ENCODE measurements at places on chromosomes 12 and 14.

DNA sequence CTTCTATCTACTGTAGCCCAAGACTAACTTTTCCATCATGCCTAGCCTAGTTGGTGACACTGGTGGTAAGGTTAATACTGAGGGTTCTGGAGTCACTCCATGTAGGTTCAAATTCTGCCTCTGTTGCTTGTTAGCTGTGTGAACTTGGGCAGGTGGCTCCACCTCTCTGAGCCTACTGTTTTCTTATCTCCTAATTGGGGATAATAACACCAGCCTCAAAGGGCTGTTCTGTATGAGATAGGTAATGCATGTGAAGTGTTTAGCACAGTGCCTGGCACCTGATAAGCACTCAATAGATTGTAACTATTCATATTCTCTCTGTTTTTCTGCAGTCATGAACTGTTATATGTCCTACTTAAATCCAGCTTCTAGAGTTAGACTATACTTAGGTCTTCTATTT lies 17.5 kb upstream of the SPPL3 start:
- no peak for DNase-seq

DNA sequence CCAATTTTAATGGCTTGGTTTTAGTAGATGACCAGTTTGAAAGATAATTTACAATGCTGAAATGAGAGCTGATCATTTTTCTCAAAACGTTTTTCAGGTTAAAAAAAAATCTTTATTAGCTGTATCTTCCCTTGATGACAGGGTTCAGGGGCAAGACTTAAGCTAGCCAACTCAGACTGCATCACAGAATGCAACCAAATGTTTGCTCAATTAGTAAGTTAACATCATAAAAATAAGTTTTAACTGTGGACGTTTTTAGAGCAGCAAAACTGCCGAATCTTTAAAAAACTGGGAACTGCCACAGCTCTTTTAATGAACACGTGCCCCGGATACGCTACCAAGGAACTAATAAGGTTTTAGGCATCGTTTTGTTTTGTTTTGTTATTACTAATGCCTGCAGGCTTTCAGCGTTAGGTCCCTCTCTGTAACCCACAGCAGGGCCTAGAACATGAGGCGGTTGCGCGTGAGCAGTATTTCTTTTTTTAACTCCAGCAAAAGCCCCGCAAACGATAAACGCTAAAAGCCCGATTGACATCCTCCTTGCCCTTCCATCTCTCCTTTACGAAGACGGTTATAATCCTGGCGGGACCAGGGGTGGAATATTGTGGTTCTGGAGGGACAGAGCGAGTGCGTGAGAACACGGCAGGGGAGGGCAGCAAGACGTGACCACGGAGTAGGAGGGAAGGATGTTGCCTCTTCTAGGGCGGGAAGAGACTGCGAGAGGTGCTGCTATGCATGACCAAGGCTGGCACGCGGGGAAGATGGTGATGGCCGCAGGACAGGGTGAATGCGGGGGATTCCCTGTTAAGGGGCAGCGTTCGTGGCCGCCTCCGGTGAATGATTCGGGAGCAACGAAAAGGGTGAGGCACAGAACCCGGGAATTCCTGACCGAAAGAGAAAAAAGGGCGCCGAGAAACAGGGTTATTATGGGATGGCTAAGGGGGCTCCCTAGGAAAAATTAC lies 652 bp downstream of the SUPT16H start:
- DNase-seq, result peak; percentile 8

DNA sequence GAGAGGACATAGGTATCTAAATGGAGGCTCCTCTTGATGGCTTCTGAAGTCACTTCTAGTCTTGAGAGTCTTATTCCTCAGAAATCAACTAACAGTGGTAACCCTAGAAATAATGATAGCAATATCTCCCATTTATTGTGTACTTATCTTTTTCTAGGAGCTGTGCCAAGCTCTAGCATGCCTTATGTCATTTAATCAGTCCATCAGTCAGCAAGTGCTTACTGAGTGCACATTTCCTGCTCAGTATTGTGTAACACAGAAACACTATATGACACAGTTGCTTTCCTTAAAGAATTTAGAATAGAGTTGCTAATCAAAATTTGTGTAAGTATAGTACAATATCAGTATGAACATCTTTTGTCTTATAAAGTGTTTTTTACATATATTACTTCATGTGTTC lies 36.6 kb downstream of the KRT76 start:
- no peak for DNase-seq

DNA sequence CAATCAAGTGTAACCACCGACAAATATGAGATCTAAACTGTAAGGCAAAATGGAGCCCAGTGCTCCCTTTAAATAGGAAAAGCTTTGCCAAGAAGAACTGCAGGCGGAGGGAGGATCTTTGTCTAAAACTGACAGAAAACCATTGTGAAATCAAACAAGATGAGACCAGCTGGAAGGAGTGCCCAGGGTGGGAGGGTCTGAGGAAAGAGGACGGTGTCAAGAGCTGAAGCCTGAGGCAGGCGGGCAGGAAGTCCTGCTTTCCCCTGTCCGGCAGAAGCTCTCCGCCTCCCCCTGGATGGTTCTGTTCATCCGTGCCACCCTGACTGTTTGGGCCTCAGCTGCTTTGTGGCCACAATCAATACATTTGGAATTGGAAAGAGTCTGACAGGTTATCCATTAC lies 37.5 kb downstream of the CDC42BPB start:
- no peak for DNase-seq

- DNase-seq, result no peak
Measured at GRCh38 chr12:100127766-100128511, 14.7 kb downstream of the BLTP3B start.

GRCh38 chr12:91663744-91664143 lies 481.1 kb upstream of the DCN start:
- DNase-seq, result no peak

DNA sequence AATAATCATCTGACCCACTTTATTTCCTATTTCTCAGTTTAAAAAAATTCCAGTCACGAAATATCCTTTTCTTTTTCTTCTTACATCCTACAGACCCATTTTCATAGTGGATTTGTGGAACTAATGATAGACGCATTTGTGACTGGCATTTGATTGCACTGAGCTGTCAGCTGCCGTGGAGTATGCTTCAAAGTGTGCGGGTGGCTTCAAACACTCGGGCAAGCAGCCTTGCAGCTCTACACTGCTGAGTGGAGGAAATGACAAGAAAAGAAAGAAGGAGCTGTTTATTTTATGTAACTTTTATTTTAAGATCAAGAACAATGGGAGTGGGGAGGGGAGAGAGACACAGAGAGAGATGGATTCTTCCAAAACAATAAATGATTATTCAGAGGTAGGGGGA lies 112.8 kb upstream of the NAP1L1 start:
- DNase-seq, result no peak

DNA sequence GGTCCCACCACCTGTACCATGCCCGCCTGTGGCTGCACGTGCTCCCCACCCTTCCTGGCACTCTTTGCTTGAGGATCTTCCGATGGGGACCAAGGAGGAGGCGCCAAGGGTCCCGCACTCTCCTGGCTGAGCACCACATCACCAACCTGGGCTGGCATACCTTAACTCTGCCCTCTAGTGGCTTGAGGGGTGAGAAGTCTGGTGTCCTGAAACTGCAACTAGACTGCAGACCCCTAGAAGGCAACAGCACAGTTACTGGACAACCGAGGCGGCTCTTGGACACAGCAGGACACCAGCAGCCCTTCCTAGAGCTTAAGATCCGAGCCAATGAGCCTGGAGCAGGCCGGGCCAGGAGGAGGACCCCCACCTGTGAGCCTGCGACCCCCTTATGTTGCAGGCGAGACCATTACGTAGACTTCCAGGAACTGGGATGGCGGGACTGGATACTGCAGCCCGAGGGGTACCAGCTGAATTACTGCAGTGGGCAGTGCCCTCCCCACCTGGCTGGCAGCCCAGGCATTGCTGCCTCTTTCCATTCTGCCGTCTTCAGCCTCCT lies 1.1 kb downstream of the INHBE start:
- DNase-seq, result peak; percentile 52

GRCh38 chr12:3135522-3136461 lies 58.6 kb downstream of the TSPAN9 start:
- peak; percentile 40 for DNase-seq

DNA sequence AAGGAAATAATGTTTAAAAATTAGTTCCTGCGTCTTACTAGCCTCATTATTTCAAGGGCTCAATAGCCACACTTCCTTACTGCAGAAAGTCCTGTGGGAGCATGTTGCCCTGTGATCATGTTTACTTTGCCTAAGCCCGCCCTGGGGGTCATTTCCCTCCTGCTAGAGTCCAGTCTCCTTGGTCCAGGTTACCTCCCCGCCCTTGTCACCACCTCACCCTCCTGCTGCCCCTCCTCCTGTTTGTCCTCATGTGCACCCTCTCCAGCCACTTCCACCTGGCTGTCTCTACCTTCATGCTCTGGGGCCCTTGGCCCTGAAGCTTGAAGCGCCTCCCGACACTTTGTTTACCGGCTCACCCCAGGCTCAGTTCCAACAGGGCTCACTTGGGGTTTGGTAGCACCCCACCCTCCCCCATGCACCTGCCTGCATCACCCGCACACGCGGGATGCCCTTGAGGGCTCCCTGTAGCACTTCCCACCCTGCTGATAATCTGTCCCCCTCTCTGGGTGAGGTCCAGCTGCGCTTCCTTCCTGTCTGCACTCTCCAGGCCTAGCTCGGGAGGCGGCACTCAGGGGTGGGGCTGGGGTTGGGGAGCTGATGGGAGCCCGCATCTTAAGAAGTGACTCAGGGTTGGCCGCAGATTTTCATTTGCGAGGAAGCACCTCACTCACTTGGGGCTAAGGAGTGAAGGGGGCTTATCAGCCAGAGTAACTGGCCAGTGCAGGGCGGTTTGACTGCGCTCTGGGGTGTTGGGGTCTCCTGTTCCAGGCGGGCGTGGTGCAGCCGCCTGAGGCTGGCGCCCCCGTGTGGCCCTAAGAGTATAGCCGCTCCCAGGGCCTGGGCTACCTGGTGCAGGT lies 40.1 kb downstream of the SMIM41 start:
- peak; percentile 26 for DNase-seq

- no peak for DNase-seq
Measured at GRCh38 chr14:39168591-39168990, 1.5 kb downstream of the TRAPPC6B start.

DNA sequence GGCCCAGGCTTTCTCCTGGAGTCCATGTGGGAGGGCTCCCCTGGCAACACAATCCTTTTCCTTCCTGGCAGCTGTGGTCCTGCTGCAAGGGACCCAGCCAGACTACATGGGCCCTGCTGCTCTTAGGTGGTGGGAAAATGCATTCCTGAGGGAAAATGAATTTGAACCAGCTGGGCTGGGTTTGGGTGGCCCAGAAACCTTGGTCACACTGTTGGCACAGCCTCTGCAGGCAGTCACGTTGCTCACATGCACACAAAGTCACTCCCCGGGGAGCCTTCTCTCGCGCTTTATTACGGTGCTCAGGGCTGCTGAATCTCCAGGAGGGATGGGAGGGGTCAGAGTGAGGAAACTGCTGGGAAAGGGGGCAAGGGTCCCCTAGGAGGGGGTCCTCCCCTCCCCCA lies 17.2 kb downstream of the PLEKHG3 start:
- no peak for DNase-seq

DNA sequence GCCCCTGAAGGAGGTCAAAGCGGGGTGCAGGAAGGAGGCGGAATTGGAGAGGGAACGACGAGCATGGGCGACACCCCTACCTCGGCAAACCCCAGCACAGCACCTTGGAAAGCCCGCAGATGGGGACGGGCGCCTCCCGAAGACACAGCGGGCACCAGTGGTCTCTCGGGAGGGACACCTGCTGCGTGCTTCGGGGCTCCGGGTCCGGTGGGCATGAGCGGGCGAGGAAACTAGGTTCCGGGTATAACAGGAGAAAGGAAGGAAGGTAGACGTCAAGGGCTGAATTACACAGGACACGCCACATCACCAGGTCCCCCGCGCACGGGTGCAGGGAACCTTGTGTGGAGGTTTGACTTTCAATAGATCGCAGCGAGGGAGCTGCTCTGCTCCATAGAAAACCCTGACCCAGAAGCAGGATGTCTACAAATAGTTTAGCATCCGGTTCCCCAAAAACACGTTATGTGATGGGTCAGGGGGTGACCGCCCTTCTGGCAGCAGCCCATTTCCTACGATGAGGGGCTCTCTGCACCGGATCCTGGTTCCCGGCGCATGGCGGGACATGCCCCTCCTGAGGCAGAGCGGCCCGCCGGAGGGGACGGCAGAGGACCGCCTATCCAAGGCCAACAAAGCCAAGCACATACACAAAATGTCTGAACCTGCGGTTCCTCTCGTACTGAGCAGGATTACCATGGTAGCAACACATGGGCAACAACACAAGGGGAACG lies 196.9 kb downstream of the ALG10 start:
- DNase-seq, result no peak

DNA sequence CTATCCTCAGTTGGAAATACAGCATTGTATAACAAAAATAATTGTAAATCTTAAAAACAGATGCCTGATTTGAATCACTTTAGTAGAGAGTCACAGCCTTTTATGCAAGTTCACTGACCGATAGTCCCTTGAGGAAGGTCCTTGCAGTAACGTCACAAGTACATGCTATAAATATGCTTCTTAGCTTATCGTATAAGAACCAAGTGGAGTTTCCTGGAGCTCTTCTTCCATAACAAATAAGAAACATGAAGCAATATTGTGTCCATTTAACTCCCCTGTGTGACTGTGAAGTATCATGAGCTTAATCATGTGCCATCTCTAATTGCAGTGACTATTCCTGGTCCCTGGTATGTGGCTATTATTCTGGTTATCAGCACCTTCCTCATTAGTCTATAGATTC lies 107.9 kb downstream of the SLC38A4 start:
- DNase-seq, result no peak

DNA sequence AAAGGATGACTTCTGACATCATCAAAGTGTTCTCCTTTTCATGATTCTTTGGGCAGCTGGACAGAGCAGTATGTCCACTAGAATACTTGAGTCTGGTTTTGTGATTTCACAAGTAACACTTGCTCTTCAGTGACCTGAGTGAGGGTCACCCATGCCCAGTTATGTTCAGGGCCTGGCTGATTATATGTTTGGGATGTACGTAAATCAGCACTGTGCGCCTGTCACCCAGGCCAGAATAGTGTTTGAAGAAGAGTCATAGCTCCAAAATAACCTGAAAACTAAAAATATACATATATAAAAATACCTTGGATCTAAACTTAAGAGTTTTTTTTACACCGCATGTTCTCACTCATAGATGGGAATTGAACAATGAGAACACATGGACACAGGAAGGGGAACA lies 3.8 kb downstream of the BICD1 start:
- DNase-seq, result no peak

DNA sequence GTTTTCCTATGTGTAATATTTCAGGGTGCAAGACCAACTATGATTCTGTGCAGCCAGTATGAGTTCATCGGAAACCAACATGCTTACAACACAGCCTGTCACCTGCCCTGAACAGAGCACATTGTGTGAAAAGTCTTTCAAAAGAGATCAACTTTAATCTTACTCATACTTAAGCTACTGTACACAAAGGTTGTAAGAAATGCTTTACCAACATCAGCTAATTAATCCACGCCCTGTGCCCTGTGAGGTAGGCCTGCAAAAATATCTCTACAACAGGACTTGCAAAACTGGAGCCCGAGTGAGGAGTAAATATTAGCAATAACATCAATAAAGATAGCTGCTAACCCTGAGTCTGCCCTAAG lies 15.1 kb downstream of the APPL2 start:
- no peak for DNase-seq

DNA sequence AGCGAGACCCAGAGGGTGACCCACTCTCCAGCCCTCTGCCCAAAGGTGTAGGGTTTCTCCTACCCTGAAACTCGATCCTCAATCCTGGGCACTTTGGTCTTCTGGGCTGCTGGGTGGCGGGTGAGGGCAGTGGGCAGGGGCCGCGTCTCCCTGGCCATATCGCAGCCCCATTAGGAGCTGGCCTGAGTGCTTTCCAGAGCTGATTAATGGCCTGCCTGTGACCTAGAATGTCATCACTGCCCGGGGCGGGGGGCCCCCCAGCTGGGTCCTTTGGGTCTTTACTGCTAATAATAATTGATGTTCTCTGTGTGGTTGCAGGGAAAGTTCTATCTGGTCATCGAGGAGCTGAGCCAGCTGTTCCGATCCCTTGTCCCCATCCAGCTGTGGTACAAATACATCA lies 47.8 kb downstream of the HRK start:
- no peak for DNase-seq

Measured in CD4-positive, alpha-beta T cell treated with Interleukin-6 at 100 ng/mL for 8 hours (primary cell).